Myocyte (in vitro differentiated cells): ENCODE measurements at places on chromosomes 7 and 10. TPM values are rescaled to one million over a fixed set of nuclear protein-coding genes. Genes with fewer than 3 reads are reported as not detected.

Gene OR13A1
- total RNA-seq = not detected in 2 replicates

Gene CPVL
- 0.47 and 0.62 TPM in 2 replicates for total RNA-seq

Gene CYP26C1
- 0.10 TPM in 1 of 2 replicates, not detected in the other for total RNA-seq

DNA sequence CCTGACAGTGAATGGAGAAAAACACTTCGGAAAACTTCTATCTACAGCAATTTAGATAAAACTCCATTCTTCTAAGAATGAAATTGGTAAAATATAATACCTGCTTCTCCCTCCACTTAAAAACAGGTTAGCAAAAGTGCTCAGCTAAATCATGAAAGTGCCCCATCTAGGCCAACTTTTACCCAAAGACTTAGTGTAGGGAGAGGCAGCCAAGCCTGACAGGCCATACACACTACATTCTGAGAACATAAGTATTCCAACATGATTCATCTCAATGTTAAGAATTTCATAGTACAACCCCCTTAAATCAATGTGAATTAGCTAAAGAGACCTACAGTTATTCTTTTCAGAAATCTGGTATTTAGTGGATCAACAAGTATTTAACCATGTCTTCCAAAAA, 7.2 kb downstream of the FAM3C start:
- DNase-seq = no peak

GRCh38 chr7:135980012-135980551, 2.9 kb upstream of the MTPN start:
- DNase-seq = peak; percentile 65

DNA sequence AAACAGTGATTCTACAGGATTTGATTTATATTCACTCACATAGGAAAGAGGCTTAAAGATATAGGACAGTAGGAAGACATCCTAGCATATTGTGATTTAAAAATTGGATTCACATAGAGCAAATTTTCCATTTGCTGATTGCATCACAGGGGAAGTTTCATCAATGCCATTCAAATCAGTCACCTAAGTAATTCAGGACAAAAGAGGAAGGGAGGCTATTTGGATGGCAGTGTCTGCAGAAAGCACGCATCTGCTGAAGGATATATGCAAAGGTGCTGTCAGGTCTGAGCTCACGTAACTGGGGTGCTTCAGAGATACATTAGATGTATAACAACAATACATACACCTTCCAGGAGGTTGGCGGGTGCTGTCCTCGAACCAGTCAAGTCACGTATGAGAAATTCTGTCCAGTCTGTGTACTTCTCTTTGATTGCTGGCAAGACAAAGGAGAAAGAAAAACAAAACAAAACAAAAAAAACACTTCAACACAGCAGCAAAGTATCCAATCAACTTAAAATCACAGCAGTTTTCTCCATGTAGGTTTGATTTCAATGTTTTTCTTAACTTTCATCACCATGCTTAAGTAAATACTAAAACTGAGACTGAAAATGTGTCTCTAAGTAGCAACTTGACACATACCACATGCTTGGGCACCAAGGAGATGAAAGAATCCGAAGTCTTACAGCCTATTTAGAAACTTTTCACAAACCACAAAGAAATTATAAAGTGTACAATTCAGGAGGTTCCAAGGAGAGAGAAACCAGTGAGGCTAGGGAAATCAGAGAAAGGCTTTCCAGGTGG, 125.1 kb downstream of the SFMBT2 start:
- DNase-seq = no peak
